ENCODE measurements at places on chromosomes 16 and 17. TPM values are rescaled to one million over a fixed set of nuclear protein-coding genes. Genes with fewer than 3 reads are reported as not detected.

PIRT gene
- not detected for total RNA-seq

DNA sequence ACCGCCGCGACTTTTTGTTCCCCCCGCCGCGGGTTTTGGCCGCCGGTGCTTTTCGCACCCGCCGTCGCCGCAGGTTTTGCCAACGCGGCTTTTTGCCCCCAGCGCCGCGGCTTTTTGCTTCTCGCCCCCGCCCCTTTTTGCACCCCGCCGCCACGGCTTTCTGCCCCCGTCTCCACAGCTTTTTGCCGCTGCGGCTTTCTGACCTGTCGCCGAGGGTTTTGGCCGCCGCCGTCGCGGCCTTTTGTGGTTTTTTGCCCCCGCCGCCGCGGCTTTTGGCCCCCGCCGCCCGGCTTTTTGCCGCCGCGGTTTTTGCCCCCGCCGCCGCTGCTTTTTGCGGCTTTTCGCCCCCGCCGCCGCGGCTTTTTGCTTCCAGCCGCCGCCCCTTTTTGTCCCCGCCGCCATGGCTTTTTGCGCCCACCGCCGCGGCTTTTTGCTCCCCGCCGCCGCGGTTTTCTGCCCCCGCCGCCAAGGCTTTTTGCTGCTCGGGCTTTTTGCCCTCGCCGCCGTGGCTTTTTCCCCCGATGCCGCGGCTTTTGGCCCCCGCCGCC is 151.1 kb downstream of the KCNJ18 start:
- H3K36me3 ChIP-seq = peaks cover 1% of the 10 kb centered on the region
- H3K27ac ChIP-seq = no peak overlapping the region
- H3K4me3 ChIP-seq = peak overlapping the region; percentile 22

DNA sequence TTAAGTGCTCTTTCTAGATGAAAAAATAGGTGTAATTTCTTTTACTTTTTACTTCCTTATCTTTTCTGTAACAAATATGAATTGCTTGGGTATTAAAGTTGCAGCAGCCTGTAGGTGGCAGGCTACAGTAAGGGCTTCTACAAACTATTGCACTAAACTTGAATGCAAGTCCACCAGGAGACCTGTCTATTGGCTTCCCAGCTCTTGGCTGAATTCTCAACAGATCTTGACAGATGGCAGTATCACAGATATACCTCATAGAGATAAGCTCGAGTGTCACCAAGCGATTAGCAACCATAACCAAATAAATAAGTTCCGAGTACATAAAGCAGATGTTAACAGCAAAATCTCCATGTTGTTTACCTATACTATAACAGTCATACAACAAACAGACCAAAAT is 5.9 kb downstream of the BBS2 start:
- peak overlapping the region; percentile 69 for H3K27ac ChIP-seq
- peak; percentile 17 for DNase-seq
- no peaks in the 10 kb centered on the region for H3K36me3 ChIP-seq

DNA sequence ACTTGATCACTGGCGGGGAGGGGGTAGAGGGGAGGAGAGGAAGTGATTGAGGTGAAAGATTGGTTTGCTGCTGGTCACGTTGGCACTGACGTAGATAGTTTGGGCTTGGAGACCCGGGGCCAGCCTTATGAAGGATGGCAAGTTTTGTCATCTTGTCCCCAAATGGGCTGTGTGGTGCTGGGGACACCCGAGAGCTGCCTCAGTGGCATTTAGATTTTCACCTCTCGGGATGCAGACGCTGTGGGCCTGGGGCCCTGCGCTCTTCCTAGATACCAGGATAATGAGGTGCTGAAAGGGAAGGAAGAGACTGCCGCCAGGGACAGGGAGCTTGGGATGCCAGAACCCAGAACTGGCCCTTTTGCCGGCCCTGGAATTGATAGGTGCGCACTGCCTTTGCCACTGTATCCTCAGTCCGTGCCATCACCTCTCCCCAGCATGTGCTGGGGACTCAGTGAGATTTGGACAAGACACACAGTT is 1.4 kb upstream of the SOCS3 start:
- H3K27ac ChIP-seq = peak overlapping the region; percentile 60
- peaks cover 11% of the 10 kb centered on the region for H3K27me3 ChIP-seq
- H3K4me1 ChIP-seq = peaks cover 40% of the 10 kb centered on the region
- peaks cover 15% of the 10 kb centered on the region for H3K36me3 ChIP-seq

GRCh38 chr16:22684574-22685458 is 129.1 kb upstream of the HS3ST2 start:
- H3K36me3 ChIP-seq = no peaks in the 10 kb centered on the region
- H3K27ac ChIP-seq = no peak overlapping the region
- H3K27me3 ChIP-seq = peaks cover 7% of the 10 kb centered on the region
- DNase-seq = no peak
- no peaks in the 10 kb centered on the region for H3K4me1 ChIP-seq

- no peak overlapping the region for H3K4me3 ChIP-seq
- H3K27me3 ChIP-seq = no peaks in the 10 kb centered on the region
- H3K27ac ChIP-seq = no peak overlapping the region
These were observed 34.8 kb downstream of the MED13 start for GRCh38 chr17:62030264-62030663.

Data from activated T-cell treated with anti-CD3 and anti-CD28 coated beads, Interleukin-2, amount 50 U/mL, for 72 hours (primary cell).